NAMALWA (cell line): ENCODE measurements at places on chromosomes 11 and 22.
A peak's percentile ranks its signal among the peaks of the same experiment; 100 is the strongest.

- peak; percentile 47 for DNase-seq
These were observed 8.8 kb downstream of the CXCR5 start for GRCh38 chr11:118892514-118892913.

GRCh38 chr11:119489087-119489486 lies 66.1 kb upstream of the THY1 start:
- DNase-seq, result no peak

GRCh38 chr11:65415499-65416340 lies 6.9 kb upstream of the NEAT1 start:
- no peak for DNase-seq

GRCh38 chr11:125429174-125429707 lies 66.8 kb downstream of the FEZ1 start:
- DNase-seq, result peak; percentile 80

- no peak for DNase-seq
These were observed 154.1 kb downstream of the COMMD9 start for GRCh38 chr11:36135076-36135475.
